HEK293T (cell line): ENCODE measurements at places on chromosomes 2 and 18.

GRCh38 chr18:67496469-67496868 lies 20.1 kb downstream of the DSEL start:
- no peak for DNase-seq

DNA sequence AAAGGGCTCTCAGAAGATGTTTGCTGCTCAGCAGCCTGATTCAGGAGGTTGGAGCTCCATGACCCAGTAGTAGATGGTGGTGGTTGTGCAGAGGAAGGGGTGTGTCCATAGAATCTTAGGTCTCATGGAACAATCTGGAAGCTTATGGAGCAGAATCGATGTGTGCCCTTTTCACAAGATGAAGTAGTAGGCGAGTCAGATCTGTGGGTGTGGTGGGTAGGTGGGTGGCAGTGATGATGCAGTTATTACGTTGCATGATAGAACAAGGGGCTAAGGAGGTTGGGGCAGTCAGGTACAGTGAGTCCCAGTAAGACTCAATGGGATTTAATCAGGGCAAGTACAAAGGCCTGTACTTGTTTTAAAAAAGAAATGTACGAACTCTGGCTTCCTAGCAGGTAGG lies 9.1 kb downstream of the TET3 start:
- no peak for DNase-seq

GRCh38 chr2:176553685-176554100 lies 284.5 kb downstream of the MTX2 start:
- DNase-seq: peak; percentile 17

DNA sequence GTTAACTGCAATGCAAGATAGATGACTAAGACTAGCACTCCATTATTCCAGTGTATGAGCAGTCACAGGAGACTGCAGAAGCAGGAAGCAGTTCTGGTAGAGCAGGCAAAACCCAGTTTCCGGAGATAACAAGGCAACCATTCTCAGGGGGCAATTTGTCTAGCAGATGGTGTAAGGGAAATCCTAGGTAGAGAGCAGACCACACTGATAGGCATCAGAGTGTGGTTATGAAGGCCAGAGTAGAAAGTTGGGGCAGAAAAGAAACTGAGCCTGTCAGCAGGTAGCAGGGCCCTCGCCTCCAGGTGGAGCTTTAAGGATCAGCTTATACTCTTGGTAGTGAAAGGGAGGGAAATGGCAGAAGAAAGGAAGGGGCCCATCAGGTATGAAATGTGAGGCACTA lies 164.4 kb downstream of the PDE11A start:
- no peak for DNase-seq

DNA sequence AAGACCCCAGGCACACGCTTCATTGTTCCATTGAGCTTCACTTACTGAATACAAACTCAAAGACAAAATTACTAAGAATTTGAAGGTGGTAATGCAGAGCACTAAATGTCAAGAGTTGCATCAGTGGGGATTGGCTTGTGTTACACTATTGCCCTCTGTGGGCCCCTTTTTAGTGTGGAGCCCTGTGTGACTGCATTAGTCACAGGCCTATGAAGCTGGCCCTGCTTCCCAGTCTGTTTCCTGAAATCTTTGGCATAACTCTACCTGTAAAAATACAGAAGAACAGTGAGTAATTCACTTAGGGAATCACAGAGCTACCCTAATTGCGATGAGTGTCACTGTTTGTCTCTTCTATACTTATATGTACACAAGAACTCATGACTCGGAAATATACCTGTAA lies 40.0 kb upstream of the STPG4 start:
- no peak for DNase-seq
